ENCODE measurements at places on chromosomes 3 and 15.

DNA sequence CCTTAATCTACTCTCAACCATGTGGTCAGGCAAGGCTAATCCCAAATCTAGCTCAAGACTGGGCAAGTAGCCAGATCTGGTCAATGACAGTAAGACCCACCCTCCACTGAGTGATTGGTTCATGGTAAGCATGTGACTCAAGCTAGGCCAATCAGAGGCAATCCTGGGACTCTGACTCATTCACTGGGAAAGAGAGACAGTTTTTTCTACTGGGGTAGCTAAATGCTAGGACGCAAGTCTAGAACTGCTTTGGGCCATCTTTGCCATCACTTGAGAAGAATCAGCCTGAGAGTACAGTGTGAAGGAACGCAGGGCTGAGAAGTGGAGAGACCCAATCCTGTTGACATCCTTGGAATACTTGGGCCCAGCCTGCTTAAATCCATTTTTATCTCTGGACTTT, 9.4 kb upstream of the RAD18 start:
- no peak for DNase-seq

- peak; percentile 3 for DNase-seq
Measured at GRCh38 chr3:124217542-124217941, 225.6 kb upstream of the ROPN1 start.

DNA sequence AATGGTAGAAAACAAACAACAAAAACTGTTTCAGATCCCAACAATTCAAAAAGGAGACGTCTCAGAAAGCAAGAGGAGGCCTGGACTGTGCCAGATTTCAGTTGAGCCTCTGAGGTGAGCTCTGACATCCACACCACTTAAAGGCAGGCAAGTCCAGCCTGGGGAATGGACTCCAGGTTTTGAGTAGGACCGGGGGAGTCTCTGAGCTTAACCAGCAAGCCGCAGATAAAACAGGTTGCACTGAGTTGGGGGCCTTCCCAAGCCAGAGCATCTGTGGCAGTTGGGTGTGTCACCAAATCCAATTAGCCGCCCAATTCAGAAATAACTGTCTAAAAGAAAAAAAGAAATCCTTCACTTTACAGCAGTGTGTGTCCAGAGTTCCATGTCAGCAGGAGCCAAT, 54.7 kb downstream of the OXNAD1 start:
- no peak for DNase-seq

DNA sequence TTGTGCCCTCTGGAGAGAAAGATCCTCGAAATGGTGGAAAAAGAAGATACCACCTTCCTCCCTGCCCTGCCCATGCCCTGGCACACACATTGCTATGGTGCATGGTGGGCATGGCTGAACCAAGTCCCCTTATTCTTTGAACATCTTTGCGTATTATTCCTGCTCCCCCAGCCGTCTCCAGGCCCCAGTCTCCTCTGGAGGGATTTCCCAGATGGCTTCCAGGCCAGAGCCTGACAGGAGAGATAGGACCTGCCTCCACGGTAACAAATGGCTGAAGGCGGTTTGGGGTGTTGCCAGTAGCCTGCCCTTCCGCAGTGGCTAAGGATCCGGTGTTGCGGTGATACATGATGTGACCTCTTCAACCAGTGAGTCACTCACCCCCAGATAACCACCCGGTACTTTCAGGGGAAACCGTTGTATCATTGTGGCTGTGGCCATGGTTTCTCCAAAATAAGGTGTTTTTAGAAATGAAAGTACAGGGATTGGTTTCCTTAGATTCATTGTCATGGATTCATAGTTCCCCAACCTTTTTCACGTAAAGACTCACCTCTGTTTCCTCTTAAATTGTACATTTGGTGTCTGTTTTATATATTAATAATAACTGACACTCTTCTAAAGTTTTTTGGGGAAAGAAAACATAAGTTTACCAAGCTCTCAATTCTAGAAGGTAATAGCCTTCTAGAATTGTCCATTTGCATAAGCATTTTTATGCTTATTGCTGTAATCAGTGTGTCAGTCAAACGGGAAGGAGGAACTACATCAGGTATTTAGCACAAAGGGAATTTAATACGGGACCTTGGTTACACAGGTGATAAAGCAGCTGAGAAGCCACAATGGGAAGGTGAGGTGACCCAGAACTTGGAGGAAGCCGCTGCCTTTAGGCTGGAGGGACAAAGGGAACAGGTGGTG, 25.9 kb downstream of the SMAD3 start:
- peak; percentile 84 for DNase-seq

GRCh38 chr3:127459891-127460290, 130.6 kb downstream of the TPRA1 start:
- no peak for DNase-seq

GRCh38 chr3:42831321-42831713, 22.1 kb downstream of the ACKR2 start:
- peak; percentile 59 for DNase-seq

DNA sequence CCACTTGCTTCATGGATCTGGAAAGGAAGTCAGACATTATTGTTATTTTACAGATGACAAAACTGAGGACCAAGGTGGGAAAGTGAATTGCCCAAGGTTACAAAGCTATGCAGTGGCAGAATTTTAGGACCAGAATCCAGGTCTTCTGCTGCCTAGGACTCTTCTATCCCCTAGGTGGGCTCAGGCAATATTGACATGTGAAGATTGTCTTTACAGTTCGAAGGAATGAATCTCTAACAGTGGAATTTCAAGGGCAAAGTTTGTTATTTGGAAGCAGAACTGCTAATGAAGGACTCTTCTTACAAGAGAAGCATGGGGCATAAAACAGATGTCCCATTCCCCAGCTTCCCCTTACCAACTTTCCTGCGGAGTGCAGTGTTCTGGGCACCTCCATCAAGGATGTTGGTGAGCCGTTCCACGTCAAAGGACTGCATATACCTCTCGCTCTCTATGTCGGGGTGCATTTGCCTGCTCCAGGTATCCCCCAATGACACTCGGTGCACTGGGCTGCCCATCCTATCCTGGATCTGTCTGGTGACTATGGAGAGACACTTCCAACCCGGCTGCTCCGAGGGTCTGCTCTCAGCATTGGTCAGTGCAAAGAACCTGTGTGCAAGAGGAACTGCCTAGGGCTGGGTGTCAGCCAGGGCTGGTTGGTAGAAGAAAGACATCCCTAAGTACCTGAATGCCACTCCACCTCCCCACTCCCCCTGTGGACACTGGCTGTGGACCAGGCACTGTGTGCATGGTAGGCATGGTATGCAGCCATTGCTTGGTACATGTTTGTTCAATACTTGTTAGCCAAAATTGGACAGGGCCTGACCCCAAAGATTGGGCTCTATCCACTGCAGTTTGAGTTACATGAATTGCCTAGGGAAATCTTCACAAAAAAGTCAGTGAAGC, 2.1 kb downstream of the ACOX2 start:
- no peak for DNase-seq

GRCh38 chr3:181844211-181844610, 132.5 kb downstream of the SOX2 start:
- no peak for DNase-seq

- DNase-seq: no peak
Measured at GRCh38 chr15:100763835-100764750, 115.5 kb upstream of the ALDH1A3 start.

DNA sequence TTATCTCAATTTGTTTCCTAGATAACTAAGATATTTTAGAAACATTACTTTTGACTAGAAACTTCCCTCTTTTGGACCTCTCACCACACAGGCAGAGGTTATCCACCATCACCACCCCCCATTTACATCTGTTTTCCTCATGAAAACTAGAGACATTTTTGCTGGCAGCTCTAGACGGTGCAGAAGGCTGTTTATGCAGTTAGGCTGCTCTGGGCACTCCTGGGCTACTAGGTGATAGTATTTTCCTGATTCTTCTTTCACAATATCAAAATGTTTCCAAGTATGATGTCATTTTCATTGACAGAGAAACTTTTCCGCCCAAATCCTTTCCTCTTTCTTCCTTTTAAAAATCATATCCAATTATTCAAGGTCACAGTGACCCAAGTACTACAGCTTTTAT, 67.1 kb downstream of the PLOD2 start:
- no peak for DNase-seq
